Naive B cell (primary cell): ENCODE measurements at places on chromosomes 2 and 18.

- no peak overlapping the region for H3K4me3 ChIP-seq
- no peak overlapping the region for H3K27ac ChIP-seq
- no peaks in the 10 kb centered on the region for H3K27me3 ChIP-seq
- peaks cover 28% of the 10 kb centered on the region for H3K4me1 ChIP-seq
Observed at GRCh38 chr18:56207989-56208388, 430.4 kb downstream of the TXNL1 start.

DNA sequence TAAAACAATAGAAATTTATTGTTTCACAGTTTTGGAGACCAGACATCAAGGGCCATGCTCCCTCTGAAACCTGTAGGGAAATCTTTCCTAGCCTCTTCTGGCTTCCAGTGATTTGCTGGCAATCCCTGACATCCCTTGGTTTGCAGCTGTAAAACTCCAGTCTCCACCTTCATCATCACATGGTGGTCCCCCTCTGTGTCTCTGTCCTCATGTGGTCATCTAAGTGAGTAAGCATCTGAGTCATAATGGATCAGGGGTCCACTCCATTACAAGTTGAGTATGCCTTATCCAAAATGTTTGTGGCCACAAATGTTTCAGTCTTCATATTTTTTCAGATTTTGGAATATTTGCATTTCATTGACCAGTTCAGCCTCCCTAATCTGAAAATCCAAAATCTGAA, 5.6 kb upstream of the SGPP2 start:
- H3K27me3 ChIP-seq, result peaks cover 24% of the 10 kb centered on the region
- no peak for DNase-seq
- H3K4me1 ChIP-seq, result peaks cover 8% of the 10 kb centered on the region
- no peak overlapping the region for H3K27ac ChIP-seq
- no peaks in the 10 kb centered on the region for H3K36me3 ChIP-seq
- H3K4me3 ChIP-seq, result no peak overlapping the region

GRCh38 chr2:174595891-174596397, 1.7 kb downstream of the WIPF1 start:
- H3K36me3 ChIP-seq, result peaks cover 9% of the 10 kb centered on the region
- peaks cover 80% of the 10 kb centered on the region for H3K4me1 ChIP-seq
- H3K27me3 ChIP-seq, result no peaks in the 10 kb centered on the region
- peak overlapping the region; percentile 88 for H3K4me3 ChIP-seq
- peak overlapping the region; percentile 99 for H3K27ac ChIP-seq

DNA sequence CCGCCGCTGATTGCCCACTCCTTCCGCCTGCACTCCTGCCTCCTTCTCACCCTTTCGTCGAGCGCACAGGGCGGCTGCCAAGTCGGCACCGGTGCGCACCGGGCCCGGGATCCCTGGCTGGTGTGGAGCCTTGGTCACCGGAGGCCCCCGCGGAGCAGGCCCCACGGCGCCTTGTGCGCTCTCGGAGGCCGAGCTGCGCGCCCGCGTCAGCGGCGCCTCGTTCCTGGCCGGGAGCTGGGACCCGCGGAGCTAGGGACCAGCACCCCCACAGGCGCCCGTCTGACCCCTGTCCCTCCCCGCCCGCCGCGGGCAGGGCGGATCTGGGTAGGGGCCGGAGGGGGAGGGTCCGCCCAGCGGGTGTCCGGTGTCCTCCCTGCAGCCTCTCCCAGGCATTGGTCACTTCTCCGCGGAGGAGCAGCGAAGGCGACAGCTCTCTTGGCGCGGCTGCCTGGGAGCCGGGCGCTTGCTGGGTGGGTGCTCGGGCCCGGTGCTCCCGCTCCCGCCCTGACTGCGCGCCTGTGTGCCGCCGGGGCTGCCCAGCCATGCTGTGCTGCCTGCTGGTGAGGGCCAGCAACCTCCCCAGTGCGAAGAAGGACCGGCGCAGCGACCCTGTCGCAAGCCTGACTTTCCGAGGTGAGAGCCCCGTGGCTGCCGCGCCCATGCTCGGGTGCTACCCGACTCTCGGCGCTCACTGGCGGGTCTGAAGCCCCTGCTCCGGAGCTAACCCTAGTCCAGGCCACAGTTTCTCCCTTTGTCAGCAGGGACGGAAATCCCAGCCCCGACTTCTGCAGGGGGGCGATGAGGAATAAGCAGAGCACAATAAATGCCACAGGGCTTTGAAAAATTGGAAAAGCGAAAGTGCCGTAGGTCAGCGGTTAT, 13.2 kb downstream of the DYSF start:
- no peaks in the 10 kb centered on the region for H3K36me3 ChIP-seq
- peaks cover 10% of the 10 kb centered on the region for H3K4me1 ChIP-seq
- peak overlapping the region; percentile 84 for H3K4me3 ChIP-seq
- DNase-seq, result no peak

DNA sequence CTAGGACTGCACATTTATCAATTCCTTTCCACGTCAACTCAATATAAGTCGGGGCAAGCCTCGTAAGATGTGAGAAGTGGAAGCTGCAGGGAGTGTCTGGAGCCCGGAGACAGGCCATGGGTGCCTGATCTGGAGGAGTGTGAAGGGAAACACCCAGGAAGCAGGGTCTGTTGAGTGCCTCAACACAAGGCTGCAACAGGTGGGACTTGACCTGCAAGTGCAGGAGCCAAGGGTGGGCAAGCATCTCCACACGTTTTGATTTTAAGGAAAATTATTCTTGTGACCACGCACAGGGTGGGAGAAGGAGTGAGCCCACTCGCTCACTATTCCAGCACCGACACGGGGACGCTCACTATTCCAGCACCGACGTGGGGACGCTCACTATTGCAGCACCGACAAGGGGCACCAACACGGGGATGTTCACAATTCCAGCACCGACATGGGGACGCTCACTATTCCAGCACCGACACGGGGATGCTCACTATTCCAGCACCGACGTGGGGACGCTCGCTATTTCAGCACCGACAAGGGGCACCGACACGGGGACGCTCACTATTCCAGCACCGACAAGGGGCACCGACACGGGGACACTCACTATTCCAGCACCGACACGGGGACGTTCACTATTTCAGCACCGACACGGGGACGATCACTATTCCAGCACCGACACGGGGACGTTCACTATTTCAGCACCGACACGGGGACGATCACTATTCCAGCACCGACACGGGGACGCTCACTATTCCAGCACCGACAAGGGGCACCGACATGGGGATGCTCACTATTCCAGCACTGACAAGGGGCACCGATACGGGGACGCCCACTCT, 197.3 kb downstream of the EIPR1 start:
- H3K4me1 ChIP-seq, result no peaks in the 10 kb centered on the region
- DNase-seq, result no peak
- H3K27ac ChIP-seq, result no peak overlapping the region

- no peak for DNase-seq
- peaks cover 19% of the 10 kb centered on the region for H3K36me3 ChIP-seq
- no peak overlapping the region for H3K4me3 ChIP-seq
- no peaks in the 10 kb centered on the region for H3K4me1 ChIP-seq
Observed at GRCh38 chr18:9803063-9803697, 82.6 kb upstream of the TXNDC2 start.

- H3K4me1 ChIP-seq, result no peaks in the 10 kb centered on the region
- peaks cover 29% of the 10 kb centered on the region for H3K27me3 ChIP-seq
- DNase-seq, result no peak
- H3K4me3 ChIP-seq, result no peak overlapping the region
- H3K27ac ChIP-seq, result no peak overlapping the region
Observed at GRCh38 chr2:72165792-72166191, 18.1 kb upstream of the CYP26B1 start.

- no peaks in the 10 kb centered on the region for H3K27me3 ChIP-seq
- H3K36me3 ChIP-seq, result no peaks in the 10 kb centered on the region
- H3K4me3 ChIP-seq, result no peak overlapping the region
Observed at GRCh38 chr2:228282376-228282775, 100.9 kb upstream of the SPHKAP start.

GRCh38 chr18:79006106-79006795, 26.6 kb downstream of the SALL3 start:
- H3K27me3 ChIP-seq, result peaks cover 3% of the 10 kb centered on the region
- DNase-seq, result no peak
- no peak overlapping the region for H3K27ac ChIP-seq
- H3K36me3 ChIP-seq, result no peaks in the 10 kb centered on the region
- no peaks in the 10 kb centered on the region for H3K4me1 ChIP-seq

DNA sequence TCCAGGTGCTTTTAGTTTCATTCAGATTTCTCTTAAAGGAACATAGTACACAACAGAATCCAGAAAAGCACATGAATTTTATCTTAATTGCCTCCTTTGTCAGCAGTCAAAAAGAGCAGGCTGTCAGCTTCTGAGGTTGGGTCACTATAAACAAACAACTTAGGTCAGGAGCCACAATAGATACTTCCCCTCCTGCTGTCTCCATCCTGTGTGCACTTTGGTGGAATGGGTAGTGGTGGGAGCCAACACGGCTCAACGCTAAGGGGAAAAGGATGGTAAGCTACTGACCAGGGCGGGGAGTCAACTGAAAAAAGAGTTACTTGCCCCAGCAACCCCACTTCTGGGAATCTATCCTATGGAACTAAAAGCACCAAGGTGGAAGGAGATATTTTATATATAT, 121.9 kb downstream of the PAX3 start:
- H3K27ac ChIP-seq, result no peak overlapping the region
- no peaks in the 10 kb centered on the region for H3K27me3 ChIP-seq
- H3K4me3 ChIP-seq, result no peak overlapping the region
- H3K4me1 ChIP-seq, result no peaks in the 10 kb centered on the region
- no peaks in the 10 kb centered on the region for H3K36me3 ChIP-seq

- no peaks in the 10 kb centered on the region for H3K36me3 ChIP-seq
- peaks cover 18% of the 10 kb centered on the region for H3K27me3 ChIP-seq
- H3K4me3 ChIP-seq, result no peak overlapping the region
- H3K4me1 ChIP-seq, result no peaks in the 10 kb centered on the region
- H3K27ac ChIP-seq, result no peak overlapping the region
- DNase-seq, result no peak
Observed at GRCh38 chr2:203734276-203734983, 28.0 kb downstream of the CD28 start.
